Bronchial epithelial cell (primary cell): ENCODE measurements at places on chromosomes 16 and 17. TPM values are rescaled to one million over a fixed set of nuclear protein-coding genes. Genes with fewer than 3 reads are reported as not detected.

Gene PRMT7
- total RNA-seq: 23.9 and 36.9 TPM in 2 replicates

Gene SCGB1C2
- not detected in 2 replicates for total RNA-seq

Gene ADPRM
- total RNA-seq: 14.1 and 20.5 TPM in 2 replicates

Gene CREBBP
- total RNA-seq: 7.4 and 12.8 TPM in 2 replicates

Gene OR3A2
- not detected in 2 replicates for total RNA-seq

Gene SP6
- 0.79 and 2.4 TPM in 2 replicates for total RNA-seq

Gene AOC3
- total RNA-seq: 0.26 TPM in 2 replicates

Gene TMEM204
- total RNA-seq: under 0.01 TPM in 1 of 2 replicates, not detected in the other

Gene CACNG5
- total RNA-seq: not detected in 2 replicates

Gene GALNS
- 15.5 and 16.3 TPM in 2 replicates for total RNA-seq

Gene RGS9
- total RNA-seq: 0.90 and 1.1 TPM in 2 replicates

Gene TM4SF5
- not detected in 2 replicates for total RNA-seq

Gene AIPL1
- under 0.01 TPM in 1 of 2 replicates, not detected in the other for total RNA-seq

Gene SETD1A
- 1.3 TPM in 2 replicates for total RNA-seq

Gene GPR179
- under 0.01 TPM in 2 replicates for total RNA-seq

Gene APOBR
- not detected in 2 replicates for total RNA-seq

Gene SLFN13
- 0.26 and 1.3 TPM in 2 replicates for total RNA-seq

Gene ZG16
- not detected in 2 replicates for total RNA-seq

Gene RHOT1
- total RNA-seq: 40.3 and 41.6 TPM in 2 replicates

Gene BHLHA9
- total RNA-seq: not detected in 2 replicates

Gene ASGR1
- total RNA-seq: under 0.01 and 0.38 TPM in 2 replicates

Gene KRTAP9-7
- not detected in 2 replicates for total RNA-seq

Gene NGFR
- 0.53 and 4.5 TPM in 2 replicates for total RNA-seq

Gene PFAS
- total RNA-seq: 5.8 and 9.5 TPM in 2 replicates

Gene KRT26
- not detected in 2 replicates for total RNA-seq

Gene CAMKK1
- 2.7 and 3.4 TPM in 2 replicates for total RNA-seq

Gene TCAP
- 0.51 TPM in 1 of 2 replicates, not detected in the other for total RNA-seq

Gene DHRS7B
- total RNA-seq: 24.7 and 29.6 TPM in 2 replicates

Gene UTS2R
- not detected in 2 replicates for total RNA-seq

Gene SCNN1B
- total RNA-seq: 0.79 and 5.8 TPM in 2 replicates

Gene ZFP1
- 4.5 and 10.5 TPM in 2 replicates for total RNA-seq

Gene NPIPA2
- 0.13 and 0.53 TPM in 2 replicates for total RNA-seq

Gene CDK10
- total RNA-seq: 30.5 and 280 TPM in 2 replicates

Gene FXR2
- 42.1 and 43.2 TPM in 2 replicates for total RNA-seq

Gene DOC2B
- total RNA-seq: 0.26 and 2.7 TPM in 2 replicates

Gene KRTAP2-1
- not detected in 2 replicates for total RNA-seq

Gene CCL4
- not detected in 2 replicates for total RNA-seq

Gene TMEM220
- 0.79 and 0.90 TPM in 2 replicates for total RNA-seq
